ENCODE measurements at places on chromosomes 11 and 22. TPM values are rescaled to one million over a fixed set of nuclear protein-coding genes. Genes with fewer than 3 reads are reported as not detected.

MRGPRE gene
- not detected for total RNA-seq

PATE2 gene
- total RNA-seq: not detected

FOLR1 gene
- not detected for total RNA-seq

PARVG gene
- not detected for total RNA-seq

MRGPRX3 gene
- not detected for total RNA-seq

MYOD1 gene
- total RNA-seq: not detected

DEFB131B gene
- not detected for total RNA-seq

SUSD2 gene
- total RNA-seq: 3.1 TPM

TSGA10IP gene
- total RNA-seq: under 0.01 TPM

NRGN gene
- total RNA-seq: 6.6 TPM

LSP1 gene
- total RNA-seq: 2.0 TPM

CARD18 gene
- not detected for total RNA-seq

LMNTD2 gene
- total RNA-seq: 0.59 TPM

HEPN1 gene
- total RNA-seq: not detected

PKDREJ gene
- not detected for total RNA-seq

CNTF gene
- 0.34 TPM for total RNA-seq

BTG4 gene
- total RNA-seq: 0.15 TPM

MADD gene
- total RNA-seq: 13.3 TPM

PTPRJ gene
- total RNA-seq: 6.4 TPM

BACE1 gene
- total RNA-seq: 22.7 TPM

TNKS1BP1 gene
- 70.6 TPM for total RNA-seq

NXPE4 gene
- total RNA-seq: not detected

OR4A16 gene
- not detected for total RNA-seq

USP2 gene
- total RNA-seq: 0.84 TPM

SLC43A3 gene
- total RNA-seq: 64.2 TPM

ACR gene
- total RNA-seq: not detected

All from bronchus fibroblast of lung (primary cell).